T1000 (cell line): ENCODE measurements at places on chromosomes 5 and 9.

DNA sequence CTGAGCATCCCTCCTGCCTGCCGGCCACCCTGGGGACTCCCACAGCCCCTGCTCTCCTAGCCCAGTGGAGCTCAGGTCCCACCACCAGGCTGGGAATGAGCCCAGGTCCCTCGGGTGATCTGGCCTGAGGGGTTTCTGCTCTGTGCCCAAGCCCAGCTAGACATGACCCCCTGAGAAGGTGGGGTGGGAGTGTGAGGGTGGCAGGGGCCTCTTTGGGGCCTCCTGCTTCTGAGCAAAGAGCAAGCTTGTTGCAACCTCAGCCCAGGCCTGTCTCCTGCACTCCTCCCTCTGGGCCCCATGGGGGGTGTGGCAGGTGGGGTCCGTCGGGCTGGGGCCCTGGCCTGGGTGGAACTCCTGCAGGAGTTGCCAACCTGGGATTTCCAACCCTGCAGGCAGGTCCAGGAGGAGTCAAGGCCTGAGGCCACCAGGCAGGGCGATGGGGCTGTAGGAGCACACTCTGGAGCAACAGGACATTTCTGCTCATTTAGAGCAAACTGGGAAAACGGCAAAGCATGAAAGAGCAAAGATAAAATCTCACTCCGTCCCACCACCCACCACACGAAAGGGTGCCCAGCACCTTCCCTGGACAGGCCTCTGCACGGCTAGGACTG is 11.4 kb upstream of the NRARP start:
- no peak for DNase-seq

DNA sequence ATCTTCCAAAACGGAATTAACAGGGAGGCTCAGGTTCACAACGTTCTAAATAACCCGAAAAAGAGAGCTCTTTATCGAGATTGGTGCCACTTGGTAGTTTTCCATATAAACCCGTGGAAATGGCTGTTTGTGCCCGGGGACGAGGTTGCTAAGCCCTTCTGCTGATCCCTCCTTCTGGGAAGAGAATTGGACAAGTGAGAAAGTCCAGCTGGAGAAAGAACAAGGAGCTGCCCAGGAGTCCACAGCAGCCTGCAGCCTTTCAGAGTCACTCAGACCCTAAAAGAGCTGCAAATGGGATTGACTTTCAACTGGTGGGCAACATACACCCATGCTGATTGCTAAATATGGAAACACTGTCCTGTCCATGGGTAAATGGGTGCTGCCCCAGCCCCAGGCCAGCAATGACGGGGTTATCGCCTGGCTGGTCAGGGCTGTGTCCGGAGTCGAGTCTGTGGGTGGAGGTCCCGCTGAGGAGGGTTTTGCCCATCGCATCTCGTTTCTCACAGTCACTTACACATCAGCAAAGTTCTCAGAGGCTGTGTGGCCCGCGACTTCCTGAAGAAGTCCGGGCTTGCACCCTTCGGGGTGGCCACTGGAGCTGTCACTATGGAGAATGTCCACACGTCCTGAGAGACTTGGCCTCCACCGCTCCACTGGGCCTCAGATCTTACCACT is 40.7 kb upstream of the HSD17B3 start:
- DNase-seq, result no peak

GRCh38 chr5:65102371-65102975 is 333.7 kb downstream of the CWC27 start:
- no peak for DNase-seq

DNA sequence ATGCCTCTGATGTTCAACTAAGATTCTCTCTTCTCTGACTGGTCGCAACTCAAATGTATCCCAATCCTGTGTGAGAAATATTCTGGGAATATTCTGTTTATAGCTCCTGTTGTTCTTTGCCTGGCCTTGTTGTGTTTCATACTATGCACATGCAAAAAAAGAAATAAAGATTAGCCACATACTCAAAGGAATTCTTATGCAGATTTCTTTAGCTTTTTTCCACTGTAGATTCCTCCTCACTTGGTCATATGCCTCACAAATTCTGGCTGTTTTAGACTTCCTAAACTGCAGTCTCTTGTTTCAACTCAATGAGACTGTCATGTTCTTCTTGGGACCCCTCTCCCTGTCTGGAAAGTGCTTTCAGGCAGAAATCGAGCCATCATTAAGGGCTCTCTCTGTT is 217.5 kb upstream of the SH3GL2 start:
- DNase-seq, result no peak

GRCh38 chr5:93608855-93609254 is 25.8 kb downstream of the NR2F1 start:
- DNase-seq, result no peak

- DNase-seq, result no peak
These were observed 393.0 kb downstream of the CDH12 start for GRCh38 chr5:22460189-22460588.

DNA sequence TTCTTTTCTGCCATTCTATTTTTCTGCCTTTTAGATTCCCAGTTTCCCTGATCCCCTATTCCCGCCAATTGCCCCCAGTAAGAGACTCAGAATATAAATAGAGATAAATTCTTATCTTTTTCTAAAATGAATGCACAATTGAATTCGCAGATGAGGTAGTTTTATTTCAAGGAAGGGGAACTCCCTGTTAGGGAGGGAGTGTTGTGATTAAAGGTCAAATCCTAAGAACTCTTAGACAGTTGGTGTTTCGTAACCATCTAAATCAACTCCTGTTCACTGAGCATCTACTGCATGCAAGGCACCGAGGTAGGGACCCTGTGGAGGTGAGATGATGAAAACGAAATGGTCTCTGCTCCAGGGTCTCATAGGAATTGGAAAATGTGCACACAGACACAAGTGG is 7.7 kb upstream of the MAP3K1 start:
- DNase-seq, result no peak

DNA sequence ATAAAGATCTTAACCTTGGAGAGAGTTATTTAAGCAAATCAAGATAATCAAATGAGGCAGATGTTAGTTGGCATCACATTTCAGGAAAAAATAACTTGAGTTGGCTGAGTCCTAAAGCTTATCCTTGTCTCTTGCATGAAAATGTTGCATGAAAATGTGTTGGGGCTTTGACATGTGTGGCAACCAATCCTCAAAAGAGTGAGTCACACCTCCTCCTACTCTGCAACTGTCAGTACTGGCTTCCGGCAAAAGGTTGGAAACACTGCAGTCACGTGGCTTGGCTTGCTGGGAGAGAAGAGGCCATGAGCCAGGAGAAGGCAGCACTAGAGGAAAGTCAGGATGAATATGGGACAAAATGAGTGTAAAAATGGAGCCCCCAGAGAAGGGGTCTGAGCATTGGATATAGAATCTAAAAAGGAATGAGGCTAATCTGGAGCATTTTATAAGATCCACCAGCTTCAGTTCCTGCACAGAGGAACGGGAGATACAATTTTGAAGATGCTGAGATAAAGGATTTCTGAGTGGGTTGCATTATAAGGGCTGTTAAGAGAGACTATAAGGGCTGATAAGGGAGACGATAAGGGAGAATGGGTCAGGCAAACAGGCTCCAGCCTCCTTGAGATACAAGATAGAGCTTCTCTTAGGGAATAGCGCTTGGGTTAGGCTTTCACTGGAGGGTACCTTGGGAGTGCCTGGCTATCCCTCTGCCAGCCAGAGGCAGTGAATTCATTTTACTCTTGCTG is 43.1 kb downstream of the SPATA31D1 start:
- DNase-seq, result no peak

DNA sequence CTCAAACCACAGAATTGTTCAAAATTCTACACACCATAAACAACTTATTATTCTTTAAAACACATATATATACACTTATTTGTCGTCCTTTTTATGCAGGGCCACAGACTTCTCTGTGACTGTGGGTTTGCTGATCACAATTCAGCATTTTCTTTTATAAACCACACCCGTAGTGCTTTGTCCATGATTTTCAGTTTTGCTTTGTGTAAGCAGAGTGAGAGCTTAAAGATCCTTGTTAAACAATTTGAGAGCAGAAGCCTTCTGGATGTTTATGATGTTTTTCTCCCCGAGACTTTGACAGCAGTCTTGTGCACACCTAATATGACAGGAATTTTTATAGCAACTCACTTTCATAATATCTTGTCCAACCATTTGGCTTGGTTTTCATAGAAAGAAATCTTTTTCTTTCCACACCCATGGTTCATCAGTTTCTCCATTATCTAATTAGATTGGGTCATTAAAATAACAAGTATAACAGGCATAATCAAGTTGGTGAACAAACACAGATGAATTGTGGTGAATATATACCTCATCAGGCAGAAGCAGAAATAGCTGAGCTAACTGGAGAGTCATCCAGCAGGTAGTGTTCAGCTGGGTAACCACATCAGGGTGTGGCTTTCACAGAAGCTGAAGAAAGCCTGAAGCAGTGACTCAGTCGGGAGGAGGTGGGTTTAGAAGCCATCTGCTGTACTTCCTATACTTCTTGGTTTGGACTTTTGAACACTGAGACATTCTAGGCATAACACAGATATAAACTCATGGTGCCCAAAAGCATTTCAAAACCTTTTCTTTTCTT is 232.8 kb downstream of the DOCK8 start:
- no peak for DNase-seq
